Adrenal gland (tissue), 19 donors: ENCODE measurements at places on chromosomes 12 and 14. TPM values are rescaled to one million over a fixed set of nuclear protein-coding genes. Genes with fewer than 3 reads are reported as not detected.
A peak's percentile ranks its signal among the peaks of the same experiment; 100 is the strongest.

DNA sequence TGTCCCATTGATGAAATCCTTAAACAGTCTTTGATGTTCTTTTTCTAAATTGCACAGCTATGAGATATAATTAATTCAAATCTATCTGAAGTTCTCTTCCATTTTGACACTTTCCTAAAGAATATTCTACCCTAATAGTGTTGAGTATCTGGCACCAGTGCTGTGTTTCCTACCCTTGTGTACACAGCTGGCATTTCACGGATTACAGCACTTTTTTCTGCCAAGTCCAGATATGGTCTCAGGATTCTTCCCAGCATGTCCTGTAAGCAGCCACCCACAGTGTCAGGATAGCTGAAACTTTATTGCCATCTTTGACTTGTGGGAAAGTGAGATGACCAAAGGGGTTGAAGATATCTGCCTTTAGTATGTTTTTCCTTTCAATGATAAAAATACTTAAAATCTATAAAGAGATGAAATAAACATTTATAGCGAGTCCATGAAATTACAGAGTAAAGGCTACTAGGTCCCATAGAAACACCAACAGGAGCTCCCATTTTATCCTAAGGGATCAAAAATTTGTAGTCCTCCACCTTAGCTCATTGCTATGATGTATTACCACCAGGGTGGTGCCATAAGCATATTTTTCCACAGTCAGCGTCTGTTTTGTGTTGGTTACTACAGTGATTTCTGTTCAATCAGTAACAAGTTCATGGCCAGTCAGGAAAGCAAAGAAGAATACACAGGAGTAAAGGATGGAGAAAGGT lies 96.7 kb downstream of the TRHDE start:
- no peak for DNase-seq

DNA sequence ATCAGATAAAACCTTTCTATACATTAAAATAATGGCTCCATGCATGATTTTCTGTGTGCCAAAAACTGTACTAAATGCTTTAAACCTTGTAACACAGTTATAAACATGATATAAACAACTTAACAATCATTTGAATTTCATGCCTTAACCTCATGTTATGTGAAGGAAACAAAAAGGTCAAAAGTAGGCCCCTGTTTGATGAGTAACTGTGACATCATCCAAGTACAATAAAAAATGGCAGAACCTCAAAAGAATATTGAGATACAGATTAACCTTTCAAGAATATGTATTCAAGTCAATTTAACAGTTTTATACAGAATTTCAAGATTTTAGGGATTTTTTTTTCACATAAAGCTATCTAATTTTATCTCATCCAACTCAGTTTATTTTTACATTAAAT lies 310.7 kb upstream of the DCN start:
- DNase-seq = no peak

DNA sequence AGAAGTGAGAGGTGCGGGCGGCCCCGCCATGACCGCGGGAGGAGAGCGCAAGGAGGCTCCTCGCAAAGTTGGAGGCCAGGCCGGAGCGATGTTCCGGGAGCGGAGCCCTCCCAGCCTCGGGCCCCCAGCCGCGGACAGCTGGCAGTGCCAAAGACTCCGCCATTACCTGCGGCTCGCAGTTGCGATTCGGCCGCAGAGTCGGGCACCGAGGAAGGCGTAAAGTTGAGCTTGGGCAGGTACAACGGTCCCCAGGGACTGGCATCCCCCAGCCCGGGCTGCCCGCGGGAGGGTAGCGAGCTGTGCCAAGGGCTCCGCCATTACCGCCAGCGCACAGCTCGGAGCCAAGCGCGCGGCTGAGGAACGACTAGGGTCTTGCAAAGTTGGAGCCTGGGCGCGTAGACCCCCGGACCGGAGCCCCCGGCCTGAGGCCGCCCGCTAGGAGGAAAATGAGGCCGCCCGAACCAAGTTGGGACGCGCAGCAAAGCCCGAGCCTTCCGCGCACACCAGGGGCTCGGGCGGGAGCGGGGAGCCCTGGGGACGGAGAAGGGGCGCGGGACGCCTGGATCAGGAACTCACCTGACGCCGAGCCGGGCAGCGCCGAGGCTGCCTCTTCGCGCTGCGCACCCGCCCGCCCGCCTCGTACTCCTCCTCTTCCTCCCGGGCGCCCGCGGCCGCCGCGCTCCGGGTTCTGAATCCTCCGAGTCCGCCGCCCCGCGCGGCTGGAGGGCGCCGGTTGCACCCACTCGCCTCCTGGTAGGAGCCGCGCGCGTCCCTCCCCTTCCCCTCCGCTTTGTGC lies 677 bp downstream of the NOS1 start:
- no peak for DNase-seq

DNA sequence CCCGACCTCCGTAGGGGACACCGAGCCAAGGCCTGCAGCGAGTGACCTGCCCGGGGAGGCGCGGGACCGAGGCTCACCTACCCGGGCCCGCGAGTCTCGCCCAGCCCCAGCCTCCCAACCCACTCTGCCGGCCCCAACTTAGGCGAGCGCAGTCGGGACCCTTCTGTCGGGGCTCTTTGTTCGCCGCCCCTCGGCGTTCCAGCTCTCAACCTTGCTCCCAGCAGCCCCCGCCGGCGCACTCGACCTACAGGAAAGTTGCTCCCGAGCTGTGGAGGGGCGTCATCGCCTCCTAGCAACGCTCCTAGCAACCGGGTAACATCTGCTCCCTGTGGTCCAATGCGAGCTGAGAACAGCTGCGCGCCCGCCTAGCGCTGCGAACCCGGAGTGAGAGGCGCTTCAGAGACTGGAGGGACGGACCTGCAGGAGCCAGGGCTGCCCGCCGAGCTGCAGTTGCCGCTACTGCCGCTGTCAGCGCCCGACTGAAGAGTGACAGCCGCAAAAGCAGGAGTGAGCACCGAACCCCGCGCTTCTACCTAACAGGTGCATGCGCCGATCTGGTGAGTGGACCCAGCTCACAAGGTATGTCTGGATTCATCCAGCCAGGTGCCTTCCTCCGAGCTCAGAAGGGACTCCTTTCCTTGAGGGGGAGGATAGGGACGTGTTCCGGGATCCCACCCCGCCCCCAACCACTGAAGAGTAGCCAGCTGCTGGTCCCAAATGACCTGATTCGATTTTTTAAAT lies 355.0 kb downstream of the SNAPC1 start:
- DNase-seq = peak; percentile 44

Gene TSPAN8
- 10.5 TPM for total RNA-seq
